ENCODE measurements at places on chromosomes 2 and 18.

DNA sequence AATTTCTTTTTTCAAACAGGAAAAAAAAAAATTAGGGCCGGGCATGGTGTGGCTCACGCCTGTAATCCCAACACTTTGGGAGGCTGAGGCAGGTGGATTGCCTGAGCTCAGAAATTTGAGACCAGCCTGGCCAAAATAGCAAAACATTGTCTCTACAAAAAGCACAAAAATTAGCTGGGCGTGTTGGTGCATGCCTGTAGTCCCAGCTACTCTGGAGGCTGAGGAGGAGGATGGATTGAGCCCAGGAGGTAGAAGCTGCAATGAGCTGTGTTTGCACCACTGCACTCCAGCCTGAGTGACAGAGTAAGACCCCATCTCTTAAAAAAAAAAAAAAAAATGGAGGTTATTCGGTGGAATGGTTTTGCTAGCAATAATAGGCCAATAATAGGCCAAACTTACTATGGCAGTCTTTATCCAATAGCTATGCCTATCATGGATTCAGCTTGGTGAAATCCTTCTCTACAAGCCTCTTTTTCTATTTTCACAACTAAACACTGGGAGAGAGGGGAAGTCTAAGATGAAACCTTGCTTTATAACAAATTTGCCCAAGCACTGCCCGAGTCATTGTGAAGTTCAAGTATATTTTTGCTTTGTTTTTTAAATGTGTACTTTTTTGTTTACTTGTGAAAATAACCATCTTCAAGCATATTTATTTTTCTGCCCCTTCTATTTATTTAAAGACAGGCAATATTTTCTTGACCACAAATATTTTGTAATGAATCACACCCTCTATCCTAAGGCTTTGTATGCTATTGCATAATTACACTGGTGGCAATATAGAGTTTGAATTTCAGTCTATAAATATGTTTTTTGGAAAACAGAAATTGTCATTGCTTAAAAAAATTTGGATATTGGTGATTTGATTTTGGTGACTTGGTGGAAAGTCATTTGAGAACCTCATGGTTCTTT is 20.0 kb upstream of the KYNU start:
- DNase-seq = no peak

DNA sequence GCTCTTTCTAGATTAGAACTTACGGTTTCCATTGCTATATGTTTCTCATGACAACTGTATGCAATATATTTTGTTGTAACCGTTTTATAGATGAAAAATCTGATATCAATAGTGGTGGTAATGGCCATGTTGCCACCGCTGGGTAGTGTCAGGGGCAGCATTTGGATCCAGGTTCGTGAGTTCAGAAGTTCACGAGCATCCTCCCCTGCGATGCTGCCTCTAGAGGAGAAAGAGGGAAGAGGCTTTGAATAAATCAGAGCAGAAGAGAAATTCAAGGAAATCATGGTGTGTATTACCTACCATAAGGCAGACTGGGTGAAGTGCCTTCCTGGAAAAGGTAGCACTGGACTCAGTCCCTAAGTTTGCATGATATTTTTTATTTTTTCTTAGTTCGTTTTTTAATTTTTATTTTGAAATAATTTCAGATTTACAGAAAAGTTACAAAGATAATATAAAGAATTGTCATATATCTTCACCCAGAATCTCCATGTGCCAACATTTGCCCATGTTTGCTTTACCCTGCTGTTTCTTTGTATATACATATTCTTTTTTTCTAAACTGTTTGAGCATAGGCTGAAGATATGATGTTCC is 3.3 kb upstream of the ZBTB7C start:
- DNase-seq = no peak

DNA sequence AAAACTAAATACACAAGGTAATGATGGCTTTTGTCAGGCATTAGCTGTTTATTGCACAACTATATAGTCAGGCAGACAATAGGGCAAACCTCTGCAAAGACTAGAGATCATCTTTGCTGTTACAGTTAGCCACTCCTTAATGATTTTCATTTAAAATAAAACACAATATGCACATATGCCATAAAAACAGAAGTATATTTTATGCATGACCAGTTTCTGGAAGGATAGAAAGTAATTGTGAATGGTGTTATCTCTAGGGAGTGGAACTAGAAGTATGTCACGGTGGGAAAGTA is 102.0 kb downstream of the CHN1 start:
- DNase-seq = no peak

DNA sequence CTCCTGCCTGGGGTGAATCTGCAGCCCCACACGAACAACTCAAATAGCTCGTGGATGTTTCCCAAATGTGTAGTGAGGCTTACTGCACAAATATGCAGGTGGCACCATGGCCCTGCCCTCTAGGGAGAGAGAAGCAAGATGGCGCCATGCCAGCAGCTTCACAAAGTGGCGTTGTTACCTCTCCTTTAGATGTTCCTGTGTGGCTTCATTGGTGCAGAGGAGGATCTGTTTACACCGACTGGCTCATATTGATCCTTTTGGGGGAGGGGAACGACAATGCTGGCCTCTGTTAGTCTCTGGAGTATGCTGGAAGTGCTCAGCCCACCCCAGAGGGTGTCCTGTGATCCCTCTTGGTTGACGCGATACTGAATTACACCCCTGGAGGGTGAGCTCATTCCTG is 99.5 kb upstream of the GATA6 start:
- DNase-seq = no peak

DNA sequence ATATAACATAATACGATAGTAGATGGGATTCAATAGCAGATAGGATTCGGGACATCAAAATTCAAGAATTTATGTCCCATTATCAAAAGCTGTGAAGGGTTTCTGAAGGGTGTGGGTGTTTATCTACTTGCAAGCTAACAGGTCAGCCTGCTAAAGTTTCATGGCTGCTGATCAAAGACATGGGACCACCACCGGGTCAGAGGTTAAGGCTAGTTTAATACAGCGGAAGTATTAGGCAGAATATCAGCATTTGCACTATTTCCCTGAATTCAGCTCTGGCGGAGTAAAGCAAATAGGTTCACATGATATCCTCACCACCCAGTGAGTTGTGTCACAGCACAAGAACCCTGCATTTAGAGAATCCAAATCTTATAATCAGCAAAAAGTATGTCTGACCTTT is 82.5 kb downstream of the DSEL start:
- DNase-seq = no peak

- no peak for DNase-seq
Measured at GRCh38 chr2:154049561-154049960, 177.8 kb downstream of the GALNT13 start.

DNA sequence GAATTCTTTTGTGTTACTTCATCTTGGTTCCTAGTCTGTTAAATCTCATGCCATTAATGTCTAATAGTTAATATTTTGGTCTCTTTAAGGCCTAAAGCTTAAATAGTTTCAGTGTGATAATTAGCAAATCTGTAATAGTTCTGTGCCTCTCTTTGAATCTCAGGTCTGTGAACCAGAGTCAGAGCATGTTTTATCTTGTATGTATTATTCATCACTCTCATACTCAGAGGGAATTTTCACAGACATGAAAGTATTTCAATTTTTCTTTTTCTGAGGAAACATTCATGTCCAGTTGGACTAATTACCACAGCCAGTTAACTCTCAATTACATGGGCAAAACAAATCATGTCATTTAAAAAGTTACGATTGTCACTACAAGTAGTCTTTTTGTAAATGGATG is 931.9 kb upstream of the SLC39A10 start:
- DNase-seq = no peak

- no peak for DNase-seq
Measured at GRCh38 chr18:25701821-25702220, 349.9 kb upstream of the ZNF521 start.

GRCh38 chr18:61865466-61866175 is 27.2 kb downstream of the RNF152 start:
- DNase-seq = no peak

- DNase-seq = no peak
Measured at GRCh38 chr18:44520981-44521667, 159.6 kb upstream of the SETBP1 start.

GRCh38 chr18:24386681-24387080 is 10.9 kb downstream of the OSBPL1A start:
- no peak for DNase-seq

GRCh38 chr2:25483607-25484266 is 142.0 kb upstream of the DNMT3A start:
- no peak for DNase-seq

- DNase-seq = no peak
Measured at GRCh38 chr2:18889565-18890332, 300.4 kb upstream of the NT5C1B start.

DNA sequence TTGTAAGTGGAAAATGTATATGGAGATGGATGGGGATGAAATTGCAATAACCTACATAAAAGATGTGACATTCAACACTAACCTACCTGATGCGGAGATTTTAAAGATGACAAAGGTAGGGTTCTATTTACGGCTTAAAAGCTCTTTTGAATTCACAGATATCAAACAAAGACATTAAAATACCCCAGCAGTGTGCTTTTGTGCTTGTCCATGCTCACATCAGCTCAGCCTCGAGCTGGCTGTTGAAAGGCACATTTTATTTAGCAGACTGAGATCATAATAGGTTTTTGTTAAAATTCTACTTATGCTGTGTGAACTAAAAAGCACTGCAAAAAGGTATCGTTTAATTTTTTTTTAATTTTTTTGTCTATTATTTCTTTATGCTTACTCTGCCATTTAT is 96.0 kb upstream of the CDCA7 start:
- no peak for DNase-seq

DNA sequence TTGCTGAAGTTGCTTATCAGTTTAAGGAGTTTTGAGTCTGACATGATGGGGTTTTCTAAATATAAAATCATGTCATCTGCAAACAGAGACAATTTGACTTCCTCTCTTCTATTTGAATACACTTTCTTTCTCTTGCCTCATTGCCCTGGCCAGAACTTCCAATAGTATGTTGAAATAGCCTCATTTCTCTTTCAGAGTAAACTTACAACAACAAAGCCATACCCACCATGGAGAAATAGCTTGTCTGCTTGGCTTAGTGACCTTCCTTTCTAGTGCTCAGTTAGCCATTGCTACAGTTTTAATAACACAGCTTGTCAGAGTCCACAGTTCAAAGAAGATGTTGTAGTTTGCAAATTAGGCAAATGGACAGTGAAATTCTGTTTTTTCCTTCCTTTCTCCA is 228.0 kb downstream of the ETAA1 start:
- no peak for DNase-seq

DNA sequence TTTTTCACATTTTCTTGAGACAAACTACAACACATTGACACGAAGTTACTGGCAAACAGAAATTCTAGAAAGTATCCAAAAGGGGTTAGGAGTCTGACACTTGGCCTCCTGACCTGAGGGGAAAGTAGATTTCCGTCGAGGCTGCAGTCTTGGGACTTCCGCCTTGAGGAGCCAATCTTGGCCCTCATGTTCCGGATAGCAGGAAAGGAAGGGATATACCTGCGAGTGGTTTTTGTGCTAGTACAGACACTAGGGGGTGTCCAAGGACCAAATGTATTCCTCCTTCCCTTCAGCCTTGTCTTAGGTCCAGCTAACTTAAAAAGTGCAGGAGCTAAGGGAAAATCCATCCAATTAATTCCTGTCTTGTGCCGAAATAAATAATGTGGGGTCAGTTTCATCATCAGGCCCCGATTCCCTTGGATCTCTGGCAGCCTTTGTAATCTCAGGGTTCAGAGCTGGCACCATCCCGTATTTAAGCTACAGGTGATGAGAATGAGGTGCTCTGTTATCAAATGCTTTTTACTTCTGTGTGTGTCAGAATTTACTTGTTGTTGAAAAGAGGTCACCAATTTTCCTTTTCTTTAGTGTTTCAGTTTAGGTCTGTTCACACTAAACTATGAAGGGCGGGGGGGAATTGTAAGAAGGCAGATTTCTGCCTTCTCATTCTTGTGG is 330.2 kb upstream of the FANCL start:
- DNase-seq = no peak

GRCh38 chr2:202014318-202014717 is 19.3 kb upstream of the FZD7 start:
- DNase-seq = no peak

DNA sequence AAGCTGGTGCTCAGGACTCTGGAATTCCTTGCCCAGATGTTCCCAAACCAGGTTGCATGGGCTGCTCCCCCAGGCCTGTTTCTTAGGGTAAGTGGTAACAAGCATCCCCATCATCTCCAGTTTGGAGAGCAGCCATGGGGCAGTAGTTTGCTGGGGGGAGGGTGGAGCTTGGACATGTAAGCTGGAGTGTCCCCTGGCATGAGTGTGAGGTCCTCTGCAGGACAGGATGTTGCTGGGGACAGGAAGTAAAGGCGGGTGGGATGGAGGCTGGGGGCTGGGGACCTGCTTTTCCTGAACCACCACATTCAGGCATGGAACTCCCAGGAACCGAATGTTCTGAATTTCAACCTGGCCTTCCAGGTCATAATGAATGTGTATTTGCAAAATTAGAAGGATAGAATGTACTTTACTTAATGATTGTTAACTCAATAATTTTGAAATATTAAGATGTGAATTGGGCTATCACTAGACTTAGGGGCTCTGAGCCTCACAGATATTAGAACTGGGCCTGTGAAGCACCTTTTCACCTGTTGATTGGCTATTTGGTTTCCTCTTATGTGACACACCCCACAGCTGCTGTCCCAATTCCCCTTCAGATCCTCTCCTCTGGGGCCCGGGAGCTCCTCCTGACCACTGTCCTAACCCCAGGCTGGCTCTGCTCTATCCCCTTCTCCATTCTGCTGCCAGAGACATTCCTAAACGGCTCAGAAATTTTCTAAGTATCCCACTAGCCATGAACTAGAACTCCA is 66.4 kb upstream of the EPAS1 start:
- DNase-seq = no peak

- DNase-seq = no peak
Measured at GRCh38 chr18:79260510-79260909, 135.2 kb upstream of the NFATC1 start.

GRCh38 chr2:159030674-159031380 is 62.4 kb downstream of the TANC1 start:
- no peak for DNase-seq

DNA sequence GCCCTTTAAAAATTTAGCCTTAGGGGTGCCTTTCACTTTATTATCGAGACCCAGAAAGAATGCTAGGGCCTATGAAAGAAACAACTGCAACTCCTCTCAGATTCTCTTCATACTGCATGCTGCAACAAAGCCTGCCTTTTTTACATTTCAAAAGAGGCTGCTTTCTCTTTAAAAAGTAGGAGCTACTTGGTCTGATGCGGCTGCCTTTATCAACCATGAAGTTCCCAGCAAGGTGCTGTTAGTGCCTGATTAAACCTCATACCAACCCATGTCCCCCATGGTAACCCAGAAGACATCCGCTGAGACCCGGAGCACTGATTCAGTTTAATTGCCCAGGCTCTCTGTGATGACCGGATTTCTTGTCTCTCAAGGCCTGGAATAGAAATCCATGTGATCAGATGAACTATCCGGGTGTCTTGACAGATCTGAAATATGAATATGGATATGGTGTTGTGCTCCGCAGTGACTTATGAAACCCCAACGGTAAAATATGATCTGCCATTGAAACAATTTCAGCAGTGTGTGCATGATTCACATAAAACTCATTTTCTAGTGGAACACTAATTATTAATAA is 368.3 kb downstream of the ZNF521 start:
- no peak for DNase-seq
